Left lung (tissue), 14 donors: ENCODE measurements at places on chromosomes 2 and 18. TPM values are rescaled to one million over a fixed set of nuclear protein-coding genes. Genes with fewer than 3 reads are reported as not detected.

Gene RNF144A
- polyA plus RNA-seq: 29.1 TPM

Gene NT5C1B
- 1.4 TPM for polyA plus RNA-seq

Gene HADHB
- polyA plus RNA-seq: 148 TPM

Gene ATP9B
- 41.1 TPM for polyA plus RNA-seq

Gene L3MBTL4
- 6.7 TPM for polyA plus RNA-seq

Gene GREB1L
- 1.3 TPM for polyA plus RNA-seq

Gene GALR1
- polyA plus RNA-seq: 0.03 TPM

Gene GNLY
- 2.3 TPM for polyA plus RNA-seq

Gene ANKRD36
- 44.1 TPM for polyA plus RNA-seq

Gene LBH
- 151 TPM for polyA plus RNA-seq

- no peak for DNase-seq
Measured at GRCh38 chr2:22485486-22485885, 899.5 kb upstream of the KLHL29 start.

DNA sequence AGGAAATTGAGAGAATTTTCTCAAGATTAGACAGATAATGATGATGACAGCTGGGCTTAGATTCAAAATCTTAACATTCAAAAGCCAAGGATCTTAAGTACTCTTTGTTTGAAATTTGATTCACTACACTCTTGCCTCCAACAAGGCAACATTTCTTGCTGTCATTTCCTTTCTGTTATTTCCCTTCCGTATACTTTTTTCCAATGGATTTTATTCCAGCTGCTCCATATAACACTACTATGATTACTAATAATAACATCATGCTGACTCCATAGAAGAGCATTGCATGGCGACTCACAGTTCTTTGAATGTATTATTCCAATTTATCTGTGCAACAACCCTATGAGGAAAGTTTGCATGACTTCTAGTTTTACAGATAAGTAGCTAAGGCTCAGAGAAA is 33.9 kb upstream of the CCDC102B start:
- DNase-seq: no peak

- DNase-seq: no peak
Measured at GRCh38 chr2:46216213-46216612, 81.0 kb upstream of the EPAS1 start.

DNA sequence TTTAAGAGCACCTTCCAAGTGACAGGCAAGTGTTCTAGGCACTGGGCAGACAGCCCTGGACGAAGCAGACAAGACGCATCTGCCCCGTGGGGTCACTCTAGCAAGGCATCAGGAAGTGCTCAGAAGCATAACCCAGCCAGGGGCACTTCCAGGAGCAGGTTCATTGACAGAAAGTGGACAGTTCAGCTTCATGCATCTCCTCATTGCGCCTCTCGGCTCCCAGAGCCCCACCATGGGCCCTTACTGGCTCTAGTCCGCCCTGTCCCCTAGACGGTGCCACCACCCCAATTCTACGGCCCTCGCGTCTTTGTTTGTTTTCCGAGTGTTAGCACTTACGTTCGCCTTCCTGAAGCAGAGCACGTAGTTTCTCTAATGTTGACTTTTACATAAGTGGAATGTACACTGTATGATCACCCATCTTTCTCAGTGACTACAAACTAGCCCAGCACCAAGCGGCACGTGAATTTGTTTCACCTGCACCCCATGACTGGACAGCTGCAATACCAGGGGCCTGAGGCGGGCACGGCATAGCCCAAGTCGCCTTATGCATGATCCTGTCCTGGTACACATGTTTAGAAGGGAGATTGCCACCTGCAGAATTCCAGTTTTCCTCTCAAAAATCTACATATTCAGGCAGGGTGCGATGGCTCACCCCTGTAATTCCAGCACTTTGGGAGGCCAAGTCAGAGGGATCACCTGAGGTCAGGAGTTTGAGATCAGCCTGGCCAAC is 33.2 kb downstream of the SNED1 start:
- peak; percentile 31 for DNase-seq

DNA sequence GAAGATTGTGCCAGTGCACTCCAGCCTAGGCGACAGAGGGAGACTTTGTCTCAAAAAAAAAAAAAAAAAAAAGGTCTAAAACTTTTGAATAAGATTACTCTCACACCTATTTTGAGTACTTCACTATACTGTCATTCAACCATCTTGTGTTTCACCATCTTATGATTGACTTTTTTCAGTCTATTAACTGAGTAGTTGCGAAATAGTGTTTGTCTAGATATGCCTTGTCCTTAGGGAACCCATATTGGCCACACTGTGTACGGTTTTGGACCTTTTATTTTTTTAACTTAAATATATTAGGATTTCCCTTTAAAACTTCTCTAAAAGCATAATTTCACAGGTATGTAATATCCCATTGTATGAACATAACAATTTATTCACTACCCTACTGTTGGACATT is 72.3 kb downstream of the ALMS1 start:
- no peak for DNase-seq

- DNase-seq: no peak
Measured at GRCh38 chr2:101052147-101052546, 50.1 kb downstream of the RPL31 start.

- no peak for DNase-seq
Measured at GRCh38 chr2:145744541-145745386, 1224.8 kb upstream of the ZEB2 start.
